ENCODE measurements at places on chromosomes 2 and 18.

- no peak for DNase-seq
Observed at GRCh38 chr18:302097-302496, 34.2 kb upstream of the THOC1 start.

DNA sequence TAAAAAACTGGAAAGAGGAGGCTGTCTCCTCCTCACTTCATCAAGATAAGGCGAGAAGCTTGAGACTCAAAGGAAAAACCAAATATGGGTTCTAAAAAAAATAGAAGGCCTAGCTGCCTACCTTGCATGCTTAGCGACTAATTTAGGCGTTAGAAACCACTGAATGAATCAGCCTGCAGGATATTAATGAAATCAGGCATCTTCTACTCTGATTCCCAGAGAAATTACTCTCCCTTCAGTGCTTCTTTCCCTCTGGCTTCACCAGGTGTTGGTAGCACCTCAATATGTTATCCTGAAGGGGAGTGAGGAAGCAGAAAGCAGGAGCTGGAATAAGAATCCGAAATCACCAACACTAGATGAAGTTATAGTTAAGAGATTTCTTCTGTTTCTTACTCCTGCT, 749.8 kb upstream of the NRXN1 start:
- DNase-seq, result no peak

- DNase-seq, result no peak
Observed at GRCh38 chr2:36399050-36399449, 43.5 kb downstream of the CRIM1 start.

- DNase-seq, result no peak
Observed at GRCh38 chr2:30656079-30656478, 151.2 kb downstream of the CAPN13 start.

GRCh38 chr18:70338890-70339289, 50.0 kb downstream of the SOCS6 start:
- no peak for DNase-seq

Measured in stromal cell of bone marrow (primary cell).